A673 (cell line): ENCODE measurements at places on chromosomes 1 and 21.

- DNase-seq, result peak; percentile 12
These were observed 89.1 kb upstream of the USP24 start for GRCh38 chr1:55304229-55304740.

- peak; percentile 99 for DNase-seq
These were observed at the start of gene FMO4 for GRCh38 chr1:171313835-171314320. FMO4 (plus strand) TSS chr1:171314183; CDS start chr1:171319826, 5,643 bp downstream.

- DNase-seq, result no peak
These were observed 29.1 kb downstream of the TRPM2 start for GRCh38 chr21:44382536-44382935.

DNA sequence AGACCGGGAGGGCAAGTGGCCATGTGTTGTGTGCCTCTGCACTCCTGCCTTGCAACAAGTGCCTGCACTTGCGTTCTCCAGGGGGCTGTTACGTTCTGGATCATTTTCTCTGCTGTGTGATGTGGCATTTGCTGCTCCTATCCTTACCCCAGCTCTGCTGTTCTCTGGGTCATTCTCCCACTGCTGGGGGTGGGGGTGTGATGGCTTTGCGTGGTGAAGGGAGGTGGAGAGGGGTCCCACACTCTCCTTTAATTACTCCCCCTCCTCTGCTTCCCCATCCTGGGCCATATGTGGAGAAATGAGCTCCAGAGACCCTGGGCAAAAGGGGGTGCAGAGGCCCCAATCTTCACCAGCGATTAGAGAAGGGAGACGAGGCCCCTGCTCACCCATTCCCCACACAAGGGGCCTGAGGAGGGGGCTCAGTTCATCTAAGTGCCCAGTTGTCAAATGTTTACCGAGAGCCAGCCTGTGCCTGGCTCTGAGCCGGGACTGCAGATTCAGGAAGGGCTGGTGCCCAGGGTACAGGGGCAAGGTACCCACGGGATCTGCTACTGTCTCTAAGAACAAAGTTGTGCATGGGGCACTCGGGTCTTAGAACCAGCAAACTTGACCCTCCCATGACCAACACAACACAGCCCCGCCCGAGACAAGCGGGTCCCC, 355.4 kb downstream of the PTPRU start:
- no peak for DNase-seq

DNA sequence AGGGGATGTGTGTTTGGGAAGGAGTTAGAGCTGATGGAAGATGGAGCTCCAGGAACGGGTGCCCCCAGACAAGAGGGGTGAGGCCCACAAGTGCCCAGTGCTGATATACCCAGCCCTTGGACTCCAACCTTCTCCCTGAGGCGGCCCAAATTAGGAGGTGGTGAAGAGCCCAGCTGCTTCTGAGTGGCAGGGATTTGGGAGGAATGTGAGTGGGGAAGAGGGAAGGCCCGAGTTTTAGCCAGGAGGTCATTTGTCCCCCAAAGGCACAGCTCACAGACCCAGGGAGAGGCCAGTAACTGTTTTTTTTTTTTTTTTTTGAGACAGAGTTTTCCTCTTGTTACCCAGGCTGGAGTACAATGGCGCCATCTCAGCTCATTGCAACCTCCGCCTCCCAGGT, 1.2 kb upstream of the PADI2 start:
- no peak for DNase-seq

GRCh38 chr1:156645056-156645455, 3.1 kb downstream of the BCAN start:
- no peak for DNase-seq

DNA sequence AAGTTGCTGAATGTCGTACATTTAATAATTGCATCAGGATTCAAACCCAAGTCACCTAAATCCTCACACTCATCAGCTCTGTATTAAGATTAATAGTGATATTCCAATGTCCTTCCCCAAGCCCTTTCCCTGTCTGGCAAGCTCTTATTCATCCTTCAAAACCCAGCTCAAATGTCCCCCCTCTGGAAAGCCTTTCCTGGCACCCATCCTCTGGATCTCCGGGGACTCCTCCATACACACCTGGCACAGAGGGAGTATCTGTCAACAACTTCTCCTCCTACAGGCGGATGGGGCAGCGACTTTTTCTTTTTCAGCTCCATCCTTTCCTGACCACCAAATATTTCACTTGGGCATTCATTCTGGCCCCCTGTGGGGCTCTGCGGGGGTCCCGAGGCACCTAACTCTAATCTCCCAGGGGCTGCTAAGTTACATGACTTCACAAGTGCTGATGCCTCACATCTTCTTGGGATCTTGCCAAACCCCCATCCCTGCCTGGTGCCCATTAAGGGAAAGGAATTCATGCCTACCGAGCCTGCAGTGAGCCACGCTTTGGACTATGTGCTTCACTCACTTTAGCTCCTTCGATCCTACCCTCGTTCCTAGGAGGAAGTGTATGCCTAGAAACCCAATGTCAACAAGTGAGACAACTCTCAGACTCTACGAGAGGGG, 15.2 kb downstream of the TINAGL1 start:
- peak; percentile 79 for DNase-seq

DNA sequence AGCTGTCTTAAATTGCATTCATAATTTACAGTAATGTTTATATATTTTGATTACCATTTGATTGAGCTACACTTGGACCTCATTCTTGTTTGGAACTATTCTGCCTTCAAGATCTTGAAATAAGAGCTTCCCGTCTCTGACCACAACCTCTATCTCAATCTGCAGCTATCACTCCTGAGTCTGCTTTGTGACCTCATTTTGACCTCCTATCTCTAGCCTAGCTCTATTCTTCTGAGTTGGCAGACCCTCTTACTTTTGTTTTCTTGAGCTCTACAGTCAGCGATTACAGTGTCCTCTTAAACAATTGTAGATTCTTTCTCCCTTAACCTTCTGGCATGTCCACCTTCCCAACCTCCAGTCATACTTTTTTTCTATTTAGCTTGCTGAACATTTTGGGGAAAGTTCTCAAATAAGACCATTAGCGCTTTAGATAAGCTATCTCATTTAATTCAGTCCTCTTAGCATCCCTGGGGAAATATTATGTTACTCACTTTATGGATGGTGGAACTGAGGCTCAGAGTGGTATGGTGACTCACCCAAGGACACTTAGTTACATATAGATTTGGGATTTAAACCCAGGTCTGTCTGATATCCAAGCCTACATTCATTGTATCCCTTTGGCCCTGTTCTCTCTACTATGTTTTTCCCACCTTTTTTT, 19.1 kb downstream of the RPAP2 start:
- no peak for DNase-seq

DNA sequence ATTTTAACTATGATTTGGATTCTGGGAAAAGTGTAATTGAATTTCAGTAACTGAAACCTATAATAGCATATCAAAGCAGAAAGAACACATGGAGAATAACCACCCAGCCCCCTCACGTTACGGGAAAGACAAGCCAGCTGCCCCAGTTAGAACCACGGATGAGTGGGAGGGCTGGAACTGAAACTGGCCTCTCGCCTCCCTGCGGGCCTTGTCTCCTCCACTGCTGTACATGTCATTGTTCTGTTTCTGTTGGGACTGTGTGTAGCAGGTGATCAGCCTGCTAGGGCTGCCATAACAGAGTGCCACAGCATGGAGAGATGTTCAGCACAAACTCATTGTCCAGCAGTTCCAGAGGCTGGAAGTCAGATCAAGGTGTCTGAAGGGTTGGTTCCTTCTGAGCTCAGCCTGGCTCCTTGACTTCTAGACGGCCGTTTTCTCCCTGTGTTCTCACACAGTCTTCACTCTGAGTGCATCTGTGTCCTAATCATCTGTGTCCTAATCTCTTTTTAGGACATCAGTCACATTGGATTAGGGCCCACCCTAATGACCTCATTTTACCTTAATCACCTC, 52.4 kb downstream of the MAP3K21 start:
- no peak for DNase-seq

DNA sequence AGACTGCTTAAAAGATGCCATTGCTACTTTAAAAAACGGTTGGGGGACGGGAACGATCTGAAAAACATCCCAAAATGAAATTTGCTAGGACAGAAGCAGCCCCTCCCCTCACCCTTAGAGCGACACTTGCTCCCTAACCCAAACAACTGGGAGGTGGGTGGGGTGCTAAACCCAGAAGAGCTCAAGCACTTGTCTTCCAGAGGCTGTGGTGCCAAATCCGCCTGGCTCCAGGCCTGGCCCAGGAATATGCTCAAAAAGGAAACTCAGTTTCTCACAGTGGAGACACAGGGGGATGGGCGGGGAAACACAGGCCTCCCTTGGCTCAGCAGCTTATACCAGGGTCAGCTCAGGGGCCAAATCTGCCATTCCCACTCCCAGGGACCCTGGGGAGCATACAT, 644 bp upstream of the PBXIP1 start:
- no peak for DNase-seq

- DNase-seq, result peak; percentile 27
These were observed 111.0 kb downstream of the ACTL8 start for GRCh38 chr1:17865912-17866739.

DNA sequence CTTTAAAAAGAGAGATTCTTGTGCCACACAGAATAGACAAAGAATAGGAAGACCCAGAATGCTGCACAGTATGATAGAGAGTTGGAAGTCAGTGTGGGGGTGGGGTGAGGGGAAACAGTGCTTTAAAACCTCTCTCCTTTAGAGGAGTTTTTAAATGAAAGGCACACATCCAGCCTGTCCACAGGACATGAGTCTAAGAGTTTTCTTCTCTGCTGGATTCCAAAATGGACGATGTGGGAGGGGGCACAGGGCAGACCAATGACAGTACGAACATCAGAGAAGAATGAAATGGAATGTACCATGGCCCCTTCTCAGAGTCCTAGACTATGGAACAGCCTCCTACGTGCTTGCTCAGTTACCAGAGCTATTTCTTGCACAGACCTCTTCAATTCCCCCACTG, 458.2 kb upstream of the DAB1 start:
- no peak for DNase-seq

DNA sequence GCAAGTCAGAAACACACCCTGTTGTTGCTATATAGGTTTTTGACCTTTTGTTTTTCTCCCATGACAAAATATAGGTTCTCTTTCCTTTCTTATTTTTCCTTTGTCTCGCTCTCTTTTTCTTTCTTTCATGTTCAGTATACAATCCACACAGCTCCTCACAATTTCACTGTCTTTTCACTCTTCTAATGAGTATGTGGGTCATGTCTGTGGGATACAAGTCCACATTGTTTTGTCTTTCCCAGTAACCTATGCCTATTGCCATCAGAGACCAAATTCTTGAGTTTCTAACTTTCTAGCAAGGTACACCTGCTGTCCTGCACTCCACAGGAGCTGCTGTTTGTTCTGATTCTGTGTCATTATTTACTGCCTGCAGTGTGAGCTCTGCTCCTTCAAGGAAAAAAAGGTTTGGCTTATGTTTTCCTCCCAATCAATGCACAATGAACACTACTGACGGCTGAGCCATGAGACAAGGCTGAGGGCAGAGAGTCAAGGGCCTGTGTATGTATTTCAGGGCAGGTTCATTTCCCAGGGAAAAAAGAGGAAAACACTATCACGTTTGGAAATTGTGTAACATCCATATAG, 453.8 kb downstream of the NEGR1 start:
- DNase-seq, result no peak

- DNase-seq, result no peak
These were observed 22.4 kb upstream of the MAGOH start for GRCh38 chr1:53260631-53261247.

- peak; percentile 16 for DNase-seq
These were observed 2.3 kb upstream of the RUNX1 start for GRCh38 chr21:35051287-35051818.

GRCh38 chr1:7121622-7121988, 336.4 kb downstream of the CAMTA1 start:
- no peak for DNase-seq

DNA sequence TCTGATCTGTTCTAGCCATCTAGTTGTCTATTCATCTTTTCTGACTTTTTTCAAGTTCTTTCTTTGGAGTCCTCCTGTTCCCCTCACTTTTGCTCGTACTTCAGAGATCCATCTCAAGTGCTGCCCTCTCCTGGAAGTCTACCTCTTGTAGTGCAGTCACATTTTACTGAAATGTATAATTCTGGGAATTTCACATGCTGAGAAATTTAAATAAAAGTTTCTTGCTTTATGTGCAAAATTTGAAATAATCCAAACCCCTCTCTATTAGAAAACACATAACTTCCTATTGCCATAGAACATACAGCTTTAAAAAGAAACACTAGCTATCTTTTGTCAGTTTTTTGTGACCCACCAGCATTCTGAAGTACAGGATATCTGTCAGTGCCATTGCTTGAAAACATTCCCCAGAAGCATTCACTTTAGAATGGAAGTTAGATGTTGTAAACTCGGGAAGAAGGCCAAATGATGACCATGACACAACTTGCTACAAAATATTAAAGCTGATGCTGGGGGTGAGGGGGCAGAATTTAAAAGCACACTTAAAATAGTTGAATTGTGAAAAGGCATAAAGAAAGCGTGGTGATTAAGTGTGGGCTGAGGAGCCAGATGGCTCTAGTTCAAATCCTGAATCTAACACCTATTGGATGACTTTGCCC, 22.0 kb downstream of the RLF start:
- DNase-seq, result peak; percentile 56

DNA sequence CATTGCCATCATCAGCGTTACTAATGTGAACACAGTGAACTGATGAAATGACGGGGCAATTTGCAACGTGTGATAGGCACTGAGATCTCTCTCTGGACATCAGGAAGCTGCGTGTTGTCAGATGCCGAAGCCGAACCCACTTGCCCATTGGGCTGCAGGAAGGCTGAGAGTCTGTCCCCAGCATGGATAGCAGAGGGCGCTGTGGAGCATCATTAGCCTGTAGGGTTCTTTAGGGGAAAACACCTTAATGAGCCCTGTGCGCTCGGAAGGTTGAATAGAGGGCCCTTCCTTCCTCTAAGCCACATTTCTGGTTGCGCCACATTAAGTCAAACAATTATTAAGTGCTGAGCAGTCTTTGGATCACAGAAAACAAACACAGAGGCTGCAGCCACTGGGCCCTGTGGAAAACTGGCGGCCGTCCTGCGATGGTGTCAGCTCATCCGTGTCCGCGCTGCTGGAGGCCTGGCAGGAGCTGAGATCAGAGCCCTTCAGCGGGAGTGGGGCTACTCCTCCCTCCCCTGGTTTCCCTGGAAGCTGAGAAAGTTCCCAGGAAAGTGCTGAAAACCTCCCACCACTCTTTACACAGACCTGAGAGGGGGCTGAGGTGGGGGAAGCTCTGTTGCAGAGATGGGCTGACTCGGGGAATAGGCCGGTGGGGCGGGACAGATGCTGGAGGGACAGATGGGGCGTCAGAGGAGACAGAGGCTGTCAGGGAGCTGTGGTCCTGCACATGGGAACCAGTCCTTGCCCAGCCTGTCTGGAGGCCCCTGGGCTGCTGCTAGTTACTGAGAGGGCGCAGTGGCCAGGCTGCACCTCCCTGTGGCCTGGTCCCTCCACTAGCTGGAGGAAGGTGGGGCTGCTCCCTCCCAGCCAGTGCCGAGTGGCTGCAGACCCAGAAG, 12.7 kb downstream of the TFF2 start:
- DNase-seq, result peak; percentile 67

GRCh38 chr1:91700771-91701471, 185.0 kb downstream of the TGFBR3 start:
- DNase-seq, result no peak
